ENCODE measurements at places on chromosomes 16 and 17.

DNA sequence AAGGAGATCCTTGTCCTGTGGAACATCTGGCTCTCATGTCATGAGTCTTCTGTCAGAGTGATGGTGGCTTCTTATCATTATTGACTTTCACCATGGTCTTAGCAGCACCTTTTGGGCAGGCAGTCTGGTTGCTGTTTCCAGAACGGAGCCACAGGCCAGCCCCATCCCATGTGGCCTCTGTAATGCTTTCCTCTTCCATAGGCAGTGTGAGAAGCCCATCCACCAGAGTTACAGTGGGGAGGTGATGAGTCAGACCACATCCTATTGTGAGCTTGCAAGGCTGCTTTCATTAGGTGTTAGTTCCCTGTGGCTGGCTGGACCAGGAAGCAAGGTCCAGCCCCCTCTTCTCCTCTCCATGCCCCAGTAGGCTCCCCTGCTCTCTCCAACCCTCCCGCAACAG lies 30.8 kb upstream of the SPACA3 start:
- no peak for DNase-seq

DNA sequence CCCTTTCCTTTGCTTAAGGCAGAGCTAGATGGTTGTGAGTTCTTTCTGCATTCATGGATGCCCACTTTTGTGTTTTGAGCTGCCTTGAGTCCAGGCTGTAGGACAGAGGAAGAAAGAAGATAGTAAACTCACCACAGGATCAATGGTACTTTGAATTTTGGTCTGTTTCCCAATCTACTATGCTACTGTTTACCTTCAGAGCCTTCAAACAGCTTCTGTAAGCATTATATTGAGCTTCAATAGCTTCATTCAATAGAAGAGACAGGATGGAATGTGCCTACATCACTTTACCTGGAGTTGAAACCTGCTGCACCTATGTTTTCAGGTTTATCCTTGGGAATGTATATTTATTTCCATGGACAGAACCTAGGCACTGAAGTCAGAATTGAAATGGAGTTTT lies 397.9 kb upstream of the DYNLRB2 start:
- no peak for DNase-seq

- DNase-seq, result no peak
These were observed 13.1 kb downstream of the SLC22A31 start for GRCh38 chr16:89187032-89187769.

GRCh38 chr16:89949756-89950155 lies 1.2 kb downstream of the DEF8 start:
- no peak for DNase-seq

DNA sequence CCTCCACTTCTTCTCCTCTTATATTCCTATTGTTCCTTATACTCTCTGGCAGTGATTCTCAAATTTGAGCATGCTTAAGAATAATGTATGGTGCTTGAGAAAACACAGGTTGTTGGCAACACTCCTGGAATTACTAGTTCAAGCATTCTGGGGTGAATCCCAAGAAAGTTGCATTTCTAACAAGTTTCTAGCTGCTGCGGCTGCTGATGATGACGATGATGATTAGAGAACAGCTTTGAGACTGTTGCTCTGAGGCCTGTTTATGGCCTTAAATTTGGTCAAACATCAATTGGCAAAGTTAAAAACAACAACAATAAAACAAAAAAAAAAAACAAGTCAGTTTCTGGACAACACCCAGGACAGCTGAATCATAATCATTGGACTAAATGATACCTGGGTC lies 961.9 kb downstream of the CDH11 start:
- DNase-seq, result no peak

DNA sequence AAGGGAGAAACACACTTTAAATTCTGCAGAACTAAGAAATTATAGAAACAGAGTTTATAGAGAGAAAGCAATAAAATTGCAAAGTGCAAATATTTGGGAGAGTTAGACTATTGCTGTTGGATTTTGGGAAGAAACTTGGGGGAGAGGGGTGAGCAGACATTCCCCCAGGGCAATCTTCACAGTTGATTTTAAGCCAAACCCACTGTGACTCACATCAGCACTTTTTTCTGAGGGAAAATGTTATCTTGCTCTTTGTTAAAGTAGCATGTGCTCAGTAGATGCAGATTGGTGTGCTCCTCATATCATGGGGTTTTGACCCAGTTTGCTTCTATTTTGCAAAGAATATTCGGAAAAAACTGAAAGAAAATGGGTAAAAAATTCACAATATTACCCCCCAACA lies 367.6 kb downstream of the CDH11 start:
- no peak for DNase-seq

DNA sequence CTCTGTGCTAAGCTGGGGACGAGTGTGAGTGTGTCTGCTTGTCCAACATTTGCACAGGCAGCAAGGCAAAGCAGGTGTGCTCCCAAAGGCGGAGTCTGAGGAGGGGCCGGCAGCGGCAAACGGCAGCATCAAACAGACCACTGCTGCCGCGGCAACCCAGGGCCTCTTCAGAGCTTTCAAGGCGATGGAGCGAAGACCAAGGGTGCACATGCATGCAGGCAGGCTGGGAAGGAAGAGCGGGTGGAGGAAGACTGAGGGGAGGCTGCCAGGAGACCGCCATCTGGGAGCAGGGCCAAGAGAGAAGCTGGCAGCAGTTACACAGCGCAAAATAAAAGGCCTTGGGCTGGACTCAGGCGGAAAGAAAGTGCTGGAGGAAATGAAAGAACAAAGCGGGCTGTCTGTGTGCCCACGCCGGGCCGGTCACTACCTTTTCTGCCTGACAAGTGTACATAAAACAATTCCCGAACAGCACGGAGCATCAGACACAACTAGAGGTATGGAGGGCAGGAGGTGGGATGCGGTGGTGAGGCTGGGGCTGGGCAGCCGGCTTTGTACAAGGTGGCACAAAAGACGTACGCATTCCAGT lies 8.5 kb downstream of the TIMM22 start:
- DNase-seq, result no peak

GRCh38 chr17:59418732-59419166 lies 87.3 kb downstream of the YPEL2 start:
- DNase-seq, result no peak

DNA sequence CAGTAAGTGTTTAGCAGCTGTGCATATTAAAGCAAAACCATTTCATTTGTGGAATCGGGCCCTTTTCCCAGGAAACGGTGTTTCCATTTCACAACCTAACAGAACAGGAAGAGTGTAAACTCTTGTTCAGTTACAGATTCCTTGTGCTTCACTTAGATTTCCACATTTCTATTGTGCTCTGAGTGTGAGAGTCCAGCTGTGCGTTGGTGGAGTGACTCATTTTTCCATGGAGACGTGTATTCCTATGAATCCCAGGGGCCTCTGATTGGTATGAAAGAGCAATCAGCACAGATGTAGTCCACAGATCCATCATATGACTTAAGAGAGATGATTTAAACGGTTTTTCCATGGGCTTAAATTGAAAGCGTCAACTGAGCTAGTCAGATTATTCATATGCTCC lies 13.3 kb upstream of the CAVIN1 start:
- no peak for DNase-seq

- DNase-seq, result no peak
These were observed 7.7 kb downstream of the MIEF2 start for GRCh38 chr17:18267927-18268711.

GRCh38 chr17:39568702-39569101 lies 39.0 kb downstream of the NEUROD2 start:
- DNase-seq, result no peak

- DNase-seq, result no peak
These were observed 60.5 kb downstream of the TK2 start for GRCh38 chr16:66489385-66489784.

- DNase-seq, result peak; percentile 64
These were observed 5.4 kb downstream of the BANP start for GRCh38 chr16:87956365-87957231.

- no peak for DNase-seq
These were observed 399 bp downstream of the STX1B start for GRCh38 chr16:31009894-31010584.

GRCh38 chr16:74718741-74719610 lies 18.3 kb upstream of the MLKL start:
- no peak for DNase-seq

GRCh38 chr17:66994930-66995535 lies 30.5 kb downstream of the CACNG4 start:
- DNase-seq, result no peak

DNA sequence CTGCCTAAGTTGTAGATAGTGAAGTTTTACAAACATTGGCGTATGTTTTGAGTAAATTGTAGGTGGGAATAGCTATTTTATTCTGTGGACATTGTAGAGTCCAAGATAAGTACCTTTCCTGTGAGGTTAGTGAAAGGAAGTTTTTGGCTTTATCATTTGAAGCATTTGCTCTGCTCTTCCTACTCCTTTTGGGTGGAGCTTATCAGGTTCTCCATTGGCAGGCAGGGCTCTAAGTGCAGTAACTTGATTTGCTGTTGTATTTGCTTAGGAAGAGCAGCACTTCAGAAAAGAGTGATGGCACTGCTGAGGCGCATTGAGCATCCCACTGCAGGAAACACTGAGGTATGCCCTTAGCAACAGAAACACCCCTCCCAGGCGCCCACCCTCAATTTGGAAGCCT lies 70.1 kb downstream of the OMG start:
- no peak for DNase-seq

- DNase-seq, result no peak
These were observed 44.6 kb upstream of the GSE1 start for GRCh38 chr16:85568519-85568918.

- no peak for DNase-seq
These were observed 56.7 kb upstream of the MED9 start for GRCh38 chr17:17420082-17420481.

DNA sequence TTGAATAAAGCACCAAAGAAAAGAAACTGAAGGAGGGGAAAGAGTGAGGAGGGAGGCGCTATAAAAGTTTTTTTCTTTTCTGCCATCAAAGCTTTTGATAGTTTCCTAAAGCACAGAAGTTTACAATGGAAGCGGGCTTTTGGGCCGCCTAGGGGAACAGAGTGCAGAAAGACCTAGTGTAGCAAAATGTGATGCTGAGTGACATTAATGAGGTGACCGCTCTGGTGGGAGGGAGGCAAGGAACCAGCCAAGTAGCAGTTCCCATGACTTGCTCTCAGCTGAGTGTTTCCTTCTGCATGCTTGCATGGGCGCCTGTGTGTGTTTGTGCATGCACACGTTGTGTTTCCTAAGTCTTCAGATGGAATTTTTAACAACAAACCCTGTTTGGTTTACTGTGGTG lies 15.5 kb downstream of the MSI2 start:
- no peak for DNase-seq

GRCh38 chr17:33135691-33136090 lies 144.0 kb downstream of the SPACA3 start:
- DNase-seq, result no peak

- DNase-seq, result no peak
These were observed 27.8 kb downstream of the C16orf96 start for GRCh38 chr16:4583906-4584305.

DNA sequence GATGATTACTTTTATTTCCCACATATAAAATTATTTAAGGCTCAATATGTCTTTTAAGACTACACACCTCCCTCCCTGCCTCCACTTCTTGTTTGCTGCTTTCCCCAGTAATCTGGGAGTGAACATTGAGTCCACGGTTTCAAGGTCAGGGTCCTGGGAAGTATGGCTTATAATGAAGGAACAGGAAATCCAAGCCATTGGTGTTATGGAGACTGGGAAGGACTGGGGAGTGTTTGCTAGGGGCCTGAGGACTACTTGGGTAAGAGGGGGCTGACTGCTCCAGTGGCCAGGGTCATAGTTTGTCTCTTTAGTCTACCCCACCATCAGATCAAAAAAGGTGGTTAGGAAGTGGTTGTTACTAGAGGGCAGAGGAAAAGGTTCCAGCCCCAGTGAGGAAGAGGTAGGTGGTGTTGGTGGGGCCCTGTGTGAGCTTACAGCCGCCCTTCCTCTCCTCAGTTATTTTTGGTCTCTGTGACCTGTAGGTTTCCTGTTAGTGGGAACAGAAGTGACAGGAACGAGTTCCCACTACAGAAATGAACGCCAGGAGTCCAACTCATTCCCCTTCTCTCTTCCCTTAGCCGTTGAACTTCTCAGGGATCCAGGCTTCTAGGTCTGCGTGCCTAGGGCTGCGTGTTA lies 742 bp upstream of the SLC16A13 start:
- no peak for DNase-seq

- DNase-seq, result no peak
These were observed 188.1 kb upstream of the ZNF469 start for GRCh38 chr16:88194397-88195268.

DNA sequence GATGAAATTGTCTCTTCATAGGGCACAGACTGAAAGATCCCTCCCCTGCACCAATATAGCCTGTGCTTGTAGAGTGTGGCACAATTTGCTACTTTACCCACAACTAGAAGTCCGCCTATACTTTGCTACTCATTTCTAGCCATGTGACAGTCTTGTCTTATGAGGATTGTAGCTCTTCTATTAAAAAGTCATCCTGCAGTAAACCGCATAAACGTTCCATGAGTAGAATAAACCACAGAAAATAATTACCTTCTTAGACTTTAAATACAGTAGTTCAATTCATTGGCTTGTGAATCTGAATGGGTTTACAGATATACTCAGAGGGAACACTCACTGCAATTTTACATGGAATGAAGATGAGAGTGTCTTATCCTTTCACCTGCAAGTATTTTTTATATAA lies 4.4 kb downstream of the KRT27 start:
- DNase-seq, result no peak

- DNase-seq, result no peak
These were observed 317 bp downstream of the TEFM start for GRCh38 chr17:30905742-30906100.

DNA sequence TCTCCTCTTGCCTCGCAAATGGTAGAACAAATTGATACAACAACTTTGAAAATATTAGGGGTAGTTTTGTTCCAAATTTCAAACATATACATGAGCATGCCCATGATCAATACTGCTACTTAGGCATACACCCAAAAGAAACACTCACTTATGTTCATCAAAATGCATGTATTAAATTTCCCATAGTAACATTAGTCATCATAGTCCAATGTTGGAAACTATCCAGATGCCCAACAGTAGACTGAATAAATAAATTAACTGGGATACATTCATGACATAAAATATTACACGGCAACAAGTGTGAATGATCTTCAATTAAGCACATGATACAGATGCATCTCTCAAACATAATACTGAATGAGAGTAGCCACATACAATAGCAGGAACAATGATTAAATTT lies 391.6 kb downstream of the CDH11 start:
- no peak for DNase-seq

- no peak for DNase-seq
These were observed 40.9 kb downstream of the CBFA2T3 start for GRCh38 chr16:88936008-88936555.

- peak; percentile 32 for DNase-seq
These were observed 1.1 kb upstream of the USP32 start for GRCh38 chr17:60392845-60393702.

- no peak for DNase-seq
These were observed 460 bp downstream of the ELOB start for GRCh38 chr16:2776500-2777139.
